ENCODE measurements at places on chromosomes 6 and 20.

- no peak for DNase-seq
These were observed 1.6 kb downstream of the ZMYND8 start for GRCh38 chr20:47354714-47355488.

DNA sequence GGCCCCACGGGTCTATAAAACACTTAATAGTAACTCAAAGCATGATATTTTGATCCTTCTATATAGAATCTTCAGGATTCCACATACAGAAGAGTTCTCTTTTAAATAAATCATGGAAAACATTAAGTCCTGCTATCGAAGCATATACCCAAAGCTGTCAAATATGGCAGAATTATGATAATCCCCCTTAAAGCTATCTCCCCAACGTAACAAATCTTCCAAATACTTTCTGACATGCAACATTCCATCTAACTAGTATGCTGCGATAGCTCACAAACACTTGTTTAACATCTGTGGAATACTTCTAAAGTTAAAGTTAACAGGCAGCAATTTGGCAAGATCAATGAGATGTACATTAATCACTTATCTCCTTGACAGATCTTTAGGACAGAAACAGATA is 371.0 kb upstream of the RUNX2 start:
- DNase-seq, result no peak

- DNase-seq, result no peak
These were observed 56.7 kb downstream of the NT5E start for GRCh38 chr6:85506441-85507093.

- DNase-seq, result no peak
These were observed 33.3 kb downstream of the JPH2 start for GRCh38 chr20:44153636-44154043.

GRCh38 chr6:118683881-118684872 is 32.8 kb upstream of the CEP85L start:
- DNase-seq, result no peak

- no peak for DNase-seq
These were observed 116.7 kb downstream of the JPH2 start for GRCh38 chr20:44070139-44070900.

DNA sequence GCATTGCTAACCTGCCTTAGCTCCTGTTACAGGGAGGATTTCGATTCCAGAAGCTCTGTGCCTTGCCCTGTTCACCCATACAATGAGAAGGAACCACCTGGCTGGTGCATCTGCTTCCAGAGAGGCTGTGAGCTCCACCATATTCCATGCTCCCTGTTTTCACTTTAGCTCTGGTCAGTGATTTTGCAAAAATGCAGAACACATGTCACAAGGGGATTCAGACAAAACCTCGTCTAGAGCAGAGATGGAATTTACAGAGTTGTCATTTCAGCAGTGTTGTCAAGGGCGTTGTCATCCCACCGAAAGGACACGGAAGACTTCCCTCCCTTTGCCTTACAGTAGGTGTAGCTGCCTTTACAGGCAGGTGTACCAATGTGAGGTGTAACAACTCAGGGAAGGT is 223.0 kb upstream of the ARID1B start:
- no peak for DNase-seq

- no peak for DNase-seq
These were observed 80.0 kb downstream of the CBFA2T2 start for GRCh38 chr20:33569802-33570391.

GRCh38 chr20:62591591-62591990 is 50.7 kb upstream of the SLCO4A1 start:
- DNase-seq, result no peak

DNA sequence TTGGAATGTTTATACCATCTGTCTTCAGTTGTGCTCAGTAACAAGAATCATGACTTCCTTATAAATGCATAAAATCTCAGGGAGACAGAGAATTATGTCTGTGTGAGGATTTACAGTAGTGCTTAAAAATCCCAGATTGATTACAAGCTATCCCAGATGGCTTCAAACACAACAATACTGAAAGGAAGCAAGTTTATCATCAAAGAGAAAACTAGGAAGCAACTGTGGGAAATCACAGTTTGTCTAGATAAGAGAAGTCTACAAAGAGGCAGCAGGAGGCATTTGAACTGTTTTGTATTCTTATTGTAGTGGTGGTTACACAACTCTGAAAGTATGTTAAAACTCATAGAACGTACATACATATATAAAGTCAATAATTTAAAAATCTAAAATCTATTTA is 104.4 kb upstream of the SALL4 start:
- no peak for DNase-seq

- DNase-seq, result no peak
These were observed 232.1 kb downstream of the PREX1 start for GRCh38 chr20:48595495-48596333.

DNA sequence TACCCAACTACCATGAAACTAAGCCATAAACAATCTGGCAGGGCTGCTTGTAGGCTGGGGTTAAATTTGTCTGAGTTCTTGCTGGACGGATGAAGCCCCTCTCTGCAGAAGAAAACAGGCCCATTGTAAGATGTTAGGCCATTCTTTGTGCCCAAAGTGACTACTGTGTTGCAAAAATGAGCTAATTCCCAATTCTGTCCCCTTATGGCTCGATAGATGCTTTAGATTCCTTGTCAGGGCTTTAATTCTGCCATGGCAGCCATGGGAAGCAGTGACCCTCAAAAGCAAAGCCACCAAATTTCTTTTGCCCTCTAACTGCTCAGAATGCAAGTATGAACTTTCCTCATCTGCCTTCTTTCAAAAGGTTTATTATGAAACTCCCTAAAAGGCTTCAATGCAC is 45.2 kb downstream of the LAMA4 start:
- no peak for DNase-seq

DNA sequence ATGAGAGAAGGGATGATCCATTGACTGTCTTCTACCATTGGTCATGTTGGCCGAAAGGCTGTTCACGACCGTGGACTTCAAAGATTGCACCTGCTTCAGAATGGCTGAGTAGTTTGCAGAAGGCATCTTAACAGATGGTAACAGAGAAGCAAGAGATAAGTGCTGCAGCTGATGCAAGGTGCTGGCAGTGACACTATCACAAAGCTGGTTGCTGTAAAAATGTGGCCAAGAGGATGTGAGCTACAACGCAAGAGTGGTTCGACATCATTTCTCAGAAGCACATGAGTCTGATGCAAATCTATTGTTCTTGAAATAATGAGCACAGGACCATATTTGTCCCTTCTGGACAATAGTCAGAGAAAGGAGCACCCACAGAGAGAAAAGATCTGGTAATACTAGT is 27.0 kb upstream of the ANKEF1 start:
- no peak for DNase-seq

- DNase-seq, result peak; percentile 71
These were observed 52.8 kb upstream of the MPC1 start for GRCh38 chr6:166435574-166435973.

GRCh38 chr6:144477856-144478255 is 192.7 kb downstream of the UTRN start:
- DNase-seq, result no peak

DNA sequence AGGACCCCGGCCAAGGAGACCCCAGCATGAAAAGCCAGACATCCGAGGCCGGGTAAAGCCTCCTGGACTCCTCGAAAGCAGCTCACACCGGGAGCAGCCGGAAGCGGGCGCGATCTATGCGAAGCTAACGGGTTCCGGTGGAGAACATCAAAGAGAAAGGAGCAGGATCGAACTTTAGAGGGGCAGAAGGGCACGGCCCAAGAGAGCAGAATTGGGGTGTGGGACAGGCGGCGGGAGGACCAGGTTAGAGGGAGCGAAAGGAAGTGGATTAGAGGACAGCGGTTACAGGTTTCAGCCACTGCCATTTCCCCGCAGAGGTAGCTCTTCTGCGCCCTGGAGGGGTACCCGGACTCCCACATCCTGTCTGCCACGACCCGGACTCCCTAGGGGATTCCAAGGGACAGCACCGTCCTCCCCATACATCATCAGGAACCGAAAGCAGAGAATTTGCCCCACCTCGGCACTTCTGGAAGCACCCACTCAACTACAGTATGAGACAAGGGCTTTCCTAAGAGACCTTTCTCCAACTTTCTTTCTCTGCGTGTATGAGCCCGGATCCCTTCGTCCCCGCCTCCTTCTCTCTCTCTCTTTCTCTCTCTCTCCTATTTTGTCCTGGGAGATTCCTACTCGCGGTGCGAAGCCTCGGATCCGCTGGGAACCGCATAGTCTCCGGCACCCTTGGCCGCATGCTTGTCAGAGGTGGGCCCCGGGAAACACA is 507 bp upstream of the VGLL2 start:
- peak; percentile 26 for DNase-seq

- DNase-seq, result no peak
These were observed 76.3 kb downstream of the TMEM170B start for GRCh38 chr6:11613858-11614257.

- no peak for DNase-seq
These were observed 858.0 kb upstream of the FLRT3 start for GRCh38 chr20:15195378-15195777.

- DNase-seq, result no peak
These were observed 133.7 kb downstream of the MYO6 start for GRCh38 chr6:75882734-75883133.

DNA sequence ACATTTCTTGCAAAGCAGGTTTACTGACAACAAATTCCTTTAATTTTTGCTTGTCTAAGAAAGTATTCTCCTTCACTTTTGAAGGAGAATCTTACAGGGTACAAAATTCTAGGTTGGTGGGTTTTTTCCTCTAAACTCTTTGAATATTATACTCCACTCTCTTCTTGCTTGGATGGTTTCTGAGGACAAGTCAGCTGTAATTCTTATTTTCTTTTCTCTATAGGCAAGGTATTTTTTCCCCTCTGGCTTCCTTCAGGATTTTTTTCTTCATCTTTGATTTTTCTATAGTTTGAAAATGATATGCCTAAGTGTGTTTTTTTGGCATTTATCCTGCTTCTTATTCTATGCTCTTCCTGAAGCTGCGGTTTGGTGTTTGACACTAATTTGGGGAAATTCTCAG is 112.5 kb upstream of the HIVEP1 start:
- no peak for DNase-seq

DNA sequence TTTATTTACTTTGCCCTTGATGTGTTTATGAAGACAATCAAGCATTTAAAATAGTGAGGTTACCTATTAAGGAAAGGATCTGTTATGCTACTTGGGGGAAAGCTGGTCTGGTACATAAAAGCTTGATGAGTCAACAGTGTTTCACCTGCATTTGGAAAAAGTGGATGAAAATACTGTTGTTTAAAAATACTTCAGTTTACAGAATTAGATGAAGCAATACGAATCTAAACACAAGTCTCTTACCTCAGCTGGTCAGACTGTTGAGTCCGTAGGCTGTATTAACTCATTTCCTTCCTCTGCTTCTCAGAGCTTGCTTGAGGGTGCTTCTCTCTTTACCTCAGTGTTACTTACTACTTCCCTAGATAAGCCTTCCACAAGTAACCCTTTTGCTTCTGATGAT is 36.1 kb downstream of the NKX2-4 start:
- DNase-seq, result no peak

GRCh38 chr6:190596-191395 is 101.5 kb upstream of the DUSP22 start:
- DNase-seq, result no peak

DNA sequence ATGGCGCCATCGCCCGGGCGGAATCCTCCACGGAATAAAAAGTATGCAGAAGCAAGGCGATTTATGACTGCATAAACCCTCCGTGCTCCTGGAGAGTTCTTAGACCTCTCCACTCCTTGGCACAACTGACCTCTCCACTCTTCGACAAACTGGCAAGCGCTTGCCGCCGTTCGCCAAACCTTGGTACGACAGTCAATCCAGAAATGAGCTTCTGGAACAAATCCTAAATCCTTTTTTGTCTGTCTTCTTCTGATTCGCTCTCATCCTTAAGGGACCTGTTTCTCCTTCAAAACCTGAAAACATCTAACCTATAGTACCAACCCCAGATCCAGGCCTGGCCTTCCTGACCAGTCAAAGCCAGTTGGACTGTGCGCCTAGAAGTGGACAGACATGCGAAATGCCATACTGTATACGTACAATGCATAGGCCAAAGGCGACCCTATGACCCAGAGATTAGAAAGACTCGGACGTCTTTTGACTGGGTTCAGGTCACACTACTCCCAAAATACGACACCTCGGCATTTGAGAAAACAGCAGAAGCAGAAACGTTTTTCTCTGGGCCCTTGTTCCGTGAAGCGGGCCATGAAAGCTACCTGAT is 59.4 kb downstream of the TRIM27 start:
- no peak for DNase-seq

GRCh38 chr6:9499709-9500108 is 915.2 kb downstream of the TFAP2A start:
- DNase-seq, result no peak

DNA sequence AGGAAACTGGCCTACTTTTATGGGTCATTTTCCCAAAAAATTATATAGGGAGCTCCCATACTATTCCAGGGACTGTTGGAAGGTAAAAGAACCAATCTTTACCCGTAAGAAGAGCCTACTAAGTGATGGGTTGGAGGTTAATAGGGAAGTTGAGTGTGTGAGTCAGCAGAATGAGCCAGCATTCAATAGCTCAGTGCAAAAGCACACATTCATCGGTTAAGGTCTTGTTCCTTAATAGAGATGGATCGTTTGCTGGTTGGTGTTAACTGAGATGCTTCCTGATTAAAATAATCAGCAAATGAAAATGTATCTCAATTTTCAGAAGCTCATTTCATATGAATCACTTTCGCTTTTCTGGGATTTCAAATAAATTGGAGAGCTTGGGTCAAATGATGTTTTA is 115.3 kb upstream of the MRPS10 start:
- DNase-seq, result no peak

- DNase-seq, result no peak
These were observed 79.8 kb upstream of the TRDN start for GRCh38 chr6:123716506-123716905.

- no peak for DNase-seq
These were observed 331.8 kb downstream of the PRL start for GRCh38 chr6:21965016-21965415.

DNA sequence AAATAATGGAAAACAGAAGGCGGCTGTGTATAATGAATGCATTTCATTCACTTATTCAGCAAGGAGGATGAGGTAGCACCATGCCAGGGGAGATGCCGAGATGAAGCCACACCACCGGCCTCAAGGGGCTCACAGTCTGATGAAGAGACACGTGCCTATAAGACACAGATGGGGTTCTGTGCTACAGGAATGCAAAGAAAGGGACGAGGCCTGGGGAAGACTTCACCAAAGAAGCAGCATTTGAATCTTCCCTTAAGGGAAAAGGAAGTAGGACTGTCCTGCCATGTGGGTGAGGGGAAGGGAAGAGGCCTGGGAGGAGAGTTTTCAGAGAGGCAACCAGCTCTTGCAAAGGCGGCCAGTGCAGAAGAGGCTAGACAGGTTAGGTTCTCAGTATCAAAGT is 98.9 kb downstream of the PSMG4 start:
- DNase-seq, result no peak

DNA sequence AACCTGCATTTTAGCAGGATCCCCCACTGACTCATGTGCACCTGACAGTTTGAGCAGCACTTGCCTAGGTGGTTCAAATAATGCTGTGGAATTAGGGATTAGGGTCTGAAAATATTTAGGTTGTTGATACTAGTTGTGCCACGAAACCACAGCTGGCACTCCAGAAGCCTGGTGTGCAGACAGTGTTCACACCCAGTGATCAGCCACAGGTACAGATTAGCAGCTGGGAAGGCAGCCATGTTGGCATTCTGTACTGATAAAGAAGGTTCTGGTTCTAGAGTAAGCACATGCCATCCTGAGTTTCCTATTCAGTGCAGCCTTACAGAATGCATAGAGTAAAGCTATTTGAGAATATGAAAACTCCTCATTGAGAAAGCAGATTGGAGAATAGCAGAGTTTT is 30.1 kb downstream of the TMEM74B start:
- DNase-seq, result no peak
